Omental fat pad (tissue), 4 donors: ENCODE measurements at places on chromosomes 6 and 20. TPM values are rescaled to one million over a fixed set of nuclear protein-coding genes. Genes with fewer than 3 reads are reported as not detected.

- DNase-seq = no peak
Measured at GRCh38 chr6:98525860-98526259, 308.5 kb upstream of the POU3F2 start.

Gene OXT
- not detected for total RNA-seq

DNA sequence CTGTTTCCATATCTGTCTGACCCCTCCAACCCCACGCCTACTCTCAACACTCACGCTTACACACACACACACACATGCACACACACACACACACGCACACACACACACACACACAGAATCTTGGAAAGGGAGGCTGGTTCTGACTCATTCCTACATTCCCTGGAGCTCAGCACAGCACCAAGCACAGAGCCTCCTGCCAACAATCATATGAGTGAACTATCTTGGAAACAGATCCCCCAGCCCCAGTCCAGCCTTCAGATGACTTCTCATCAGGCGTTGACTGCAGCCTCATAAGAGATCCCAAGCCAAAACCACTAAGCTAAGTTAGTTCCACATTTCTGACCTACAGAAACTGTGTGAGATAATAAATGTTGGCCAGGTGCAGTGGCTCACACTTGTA is 14.1 kb upstream of the HCK start:
- DNase-seq = no peak

Gene HS3ST5
- total RNA-seq = not detected

Gene NTSR1
- 0.25 TPM for total RNA-seq

Gene F13A1
- 529 TPM for total RNA-seq

DNA sequence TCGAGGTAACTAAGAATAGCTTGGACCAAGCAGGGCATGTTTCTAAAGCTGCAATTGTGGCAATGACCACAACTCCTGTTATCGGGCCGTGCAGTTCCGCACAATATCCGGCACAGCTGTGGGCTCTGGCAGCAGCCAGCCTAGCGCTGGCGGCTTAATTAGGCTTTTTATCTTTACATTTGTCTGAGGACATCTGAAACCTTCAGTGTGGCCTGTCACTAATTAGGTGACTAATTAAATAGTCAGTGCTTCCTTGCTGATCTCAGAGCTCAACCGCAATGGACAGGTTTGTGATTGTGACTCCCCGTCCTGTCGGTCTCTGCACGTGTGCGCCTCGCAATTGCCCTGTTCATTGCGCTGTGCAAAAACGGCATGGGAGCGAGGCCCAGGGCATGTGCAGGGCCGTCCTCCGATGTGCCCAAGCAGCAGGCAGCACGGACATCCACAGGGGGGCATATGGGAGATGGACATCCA is 134.8 kb upstream of the INSM1 start:
- DNase-seq = no peak

- no peak for DNase-seq
Measured at GRCh38 chr6:137849181-137849980, 17.7 kb upstream of the TNFAIP3 start.

DNA sequence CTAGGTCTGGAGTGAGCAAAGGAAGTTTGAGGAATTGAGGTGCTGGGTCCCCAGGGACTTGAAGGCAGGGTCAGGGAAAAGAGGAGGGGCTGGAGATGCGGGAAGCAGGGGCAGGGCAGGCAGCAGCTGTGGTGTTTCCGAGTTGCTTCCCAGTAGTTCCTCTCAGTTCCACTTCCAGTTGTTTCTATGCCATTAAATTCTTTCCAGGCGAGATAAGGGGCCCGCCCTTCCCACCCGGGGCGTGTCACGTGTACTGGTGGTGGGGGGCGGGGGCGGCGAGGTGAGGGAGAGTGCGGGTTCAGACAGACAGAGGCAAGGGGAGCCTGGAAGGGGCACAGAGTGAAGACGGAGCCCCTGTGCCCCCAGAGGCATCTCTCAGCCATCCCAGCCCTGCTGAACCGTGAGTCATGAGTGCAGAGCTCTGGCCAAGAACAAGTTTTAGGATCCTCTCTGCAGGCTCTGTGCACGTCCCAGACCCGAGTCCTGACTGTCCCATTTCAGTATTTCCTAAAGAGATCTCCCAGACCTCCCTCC is 977 bp downstream of the TNXB start:
- no peak for DNase-seq

GRCh38 chr20:49276161-49276960 is 1.5 kb downstream of the ZNFX1 start:
- DNase-seq = no peak

- no peak for DNase-seq
Measured at GRCh38 chr6:116046737-116047136, 14.0 kb downstream of the FRK start.

- DNase-seq = no peak
Measured at GRCh38 chr20:44056010-44056698, 130.8 kb downstream of the JPH2 start.

GRCh38 chr20:46928580-46929132 is 34.0 kb downstream of the EYA2 start:
- DNase-seq = no peak

DNA sequence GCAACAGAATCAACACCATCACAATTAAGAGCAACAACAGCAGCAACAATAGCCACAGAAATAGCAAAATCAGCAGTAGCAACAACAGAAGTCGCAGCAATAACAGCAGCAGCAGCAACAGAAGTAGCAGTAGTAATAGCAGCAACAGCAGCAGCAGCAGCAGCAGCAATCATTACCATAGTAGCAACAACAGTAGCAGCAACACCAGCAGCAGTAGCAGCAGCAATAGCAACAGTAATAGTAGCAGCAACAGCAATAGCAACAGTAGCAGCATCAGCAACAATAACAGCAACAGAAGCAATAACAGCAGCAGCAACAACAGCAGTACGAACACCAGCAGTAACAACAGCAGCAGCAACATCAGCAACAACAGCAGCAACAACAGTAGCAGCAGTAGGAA is 39.8 kb downstream of the SLC22A2 start:
- no peak for DNase-seq

- DNase-seq = no peak
Measured at GRCh38 chr20:10470276-10470675, 35.2 kb downstream of the SLX4IP start.

- no peak for DNase-seq
Measured at GRCh38 chr6:148866657-148867268, 119.9 kb downstream of the UST start.

Gene PLAGL2
- 11.5 TPM for total RNA-seq

Gene GTSF1L
- not detected for total RNA-seq

Gene KCNG1
- total RNA-seq = 1.4 TPM

Gene TBX18
- 5.4 TPM for total RNA-seq

DNA sequence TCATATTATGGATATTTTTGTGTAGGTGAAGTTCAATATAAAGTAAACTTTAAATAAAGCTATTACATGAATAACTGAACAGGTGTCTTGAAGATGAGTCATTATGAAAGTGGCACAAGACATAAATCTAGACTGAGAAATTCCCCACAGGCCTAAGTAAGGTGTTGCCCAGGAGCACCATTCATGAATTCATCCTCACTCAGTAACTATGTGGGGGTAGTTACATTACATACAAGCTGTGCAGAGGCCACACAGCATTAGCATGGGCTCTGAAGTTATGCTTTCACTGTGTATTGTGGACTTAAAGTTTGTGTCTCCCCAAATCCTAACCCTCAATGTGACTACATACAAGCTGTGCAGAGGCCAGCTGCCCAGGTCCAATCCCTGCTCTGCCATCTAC is 65.9 kb downstream of the BCAS1 start:
- DNase-seq = no peak

DNA sequence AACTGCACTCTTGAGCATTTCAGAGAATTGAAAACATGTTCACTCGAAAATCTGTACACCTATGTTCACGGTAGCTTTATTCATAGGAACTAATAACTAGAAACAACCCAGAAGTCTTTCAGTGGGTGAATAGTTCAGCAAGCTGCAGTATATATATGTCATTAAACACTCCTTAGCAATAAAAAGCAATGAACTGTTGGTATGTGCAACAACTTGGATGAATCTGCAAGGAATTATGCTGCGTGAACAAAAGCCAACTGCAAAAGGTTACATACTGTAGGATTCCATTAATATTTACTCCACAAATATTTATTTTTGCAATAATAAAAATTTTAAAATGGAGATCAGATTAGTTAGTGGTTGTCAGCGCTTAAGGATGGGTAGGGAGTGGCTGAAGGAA is 22.1 kb upstream of the FKBP1A start:
- DNase-seq = no peak

- no peak for DNase-seq
Measured at GRCh38 chr20:63969838-63970713, at the start of gene ZNF512B. TSS of gene ZNF512B (minus strand) at chr20:63969930. CDS start at chr20:63967950, 1,980 bp downstream.

GRCh38 chr6:4611429-4612129 is 164.6 kb upstream of the CDYL start:
- no peak for DNase-seq

DNA sequence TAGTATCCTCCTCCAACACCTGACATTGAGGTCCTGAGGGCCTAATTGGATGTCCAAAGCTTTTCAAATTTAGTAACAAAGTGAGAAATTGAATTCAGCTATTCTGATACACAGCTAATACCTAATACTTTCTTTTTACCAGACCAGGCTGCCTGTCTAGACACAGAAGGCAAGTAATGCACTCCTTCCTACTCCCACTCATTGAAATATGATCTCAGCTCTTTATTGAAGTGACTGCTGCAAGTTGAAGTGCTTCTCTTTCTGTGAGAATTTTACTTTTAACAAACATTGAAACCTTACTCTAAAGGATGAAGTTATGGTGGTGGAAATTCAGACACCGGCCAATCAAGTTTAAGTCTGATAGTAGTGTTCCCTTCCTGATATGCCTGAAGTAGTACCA is 90.8 kb upstream of the OGFRL1 start:
- DNase-seq = no peak

DNA sequence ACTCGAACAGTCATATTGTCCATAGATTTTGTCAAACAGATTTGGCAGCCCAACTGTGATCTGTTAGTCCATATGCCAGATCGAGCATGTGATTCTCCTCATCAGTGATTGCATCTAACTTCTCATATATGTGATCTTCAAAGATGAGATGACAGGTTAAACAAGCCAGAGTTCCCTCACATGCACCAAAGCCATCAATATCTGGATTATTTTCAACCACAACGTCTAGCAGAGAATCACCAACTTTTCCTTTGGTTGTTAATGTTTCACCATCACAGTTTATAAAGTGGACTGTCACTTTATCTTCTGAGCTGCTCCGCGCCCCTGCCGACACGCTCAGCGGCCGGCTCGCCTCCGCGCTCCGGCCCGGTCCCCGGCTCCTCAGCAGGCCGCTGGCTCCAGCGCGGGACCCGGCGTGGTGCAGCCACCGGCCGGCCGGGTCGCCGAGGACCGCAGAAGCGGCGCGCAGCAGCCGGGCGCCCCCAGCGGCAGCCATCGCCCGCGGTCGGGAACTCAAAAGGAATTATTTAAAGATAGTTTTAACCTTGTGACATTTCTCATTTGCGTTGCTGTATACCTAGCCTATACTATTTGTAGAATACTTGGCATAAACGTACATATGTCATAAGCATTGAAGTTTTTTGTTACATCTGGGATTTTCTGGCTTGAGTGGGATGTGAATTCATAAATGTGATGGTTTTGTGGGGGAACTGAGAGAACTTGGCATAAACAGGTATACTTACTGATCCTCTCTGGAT is 40.1 kb upstream of the DYNLRB1 start:
- no peak for DNase-seq

Gene TRIM40
- total RNA-seq = not detected

Gene PAK5
- total RNA-seq = not detected

DNA sequence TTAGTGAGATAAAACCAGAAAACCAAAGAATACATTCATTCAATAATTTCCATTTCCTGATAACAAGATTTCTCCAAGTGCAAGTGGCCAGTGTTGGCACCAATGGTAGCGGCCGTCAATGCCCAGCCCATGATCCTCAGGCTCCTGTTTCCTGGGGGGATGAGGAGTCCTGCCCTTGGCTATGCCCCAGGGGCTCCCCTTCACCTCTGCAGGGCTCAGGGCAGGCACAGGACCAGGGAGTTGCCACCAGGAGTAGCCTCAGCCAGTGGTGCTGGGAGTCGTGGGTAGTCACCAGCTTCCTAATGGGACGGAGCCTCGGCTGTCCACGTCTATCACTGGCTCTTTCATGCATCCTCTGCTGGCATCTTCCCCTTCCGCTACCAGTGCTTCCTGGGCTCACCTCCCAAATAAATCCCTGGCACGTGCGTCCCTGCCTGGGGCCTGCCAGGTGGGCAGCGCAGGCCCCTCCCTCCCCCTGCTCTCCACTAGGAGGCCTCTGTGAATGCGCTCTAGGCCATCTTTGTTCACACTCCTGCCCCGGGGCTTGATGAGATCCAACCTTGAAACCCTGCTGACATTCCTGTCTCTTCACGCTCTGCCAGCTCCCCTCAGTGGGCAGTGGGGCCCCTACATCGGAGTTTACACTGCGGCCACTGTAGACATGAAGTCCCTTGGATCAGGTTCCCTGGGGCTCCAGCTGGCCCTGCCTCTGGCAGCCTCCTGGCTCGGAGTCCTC is 215.7 kb downstream of the SYNDIG1 start:
- DNase-seq = no peak

GRCh38 chr6:170004585-170005210 is 253.3 kb downstream of the ERMARD start:
- DNase-seq = no peak

DNA sequence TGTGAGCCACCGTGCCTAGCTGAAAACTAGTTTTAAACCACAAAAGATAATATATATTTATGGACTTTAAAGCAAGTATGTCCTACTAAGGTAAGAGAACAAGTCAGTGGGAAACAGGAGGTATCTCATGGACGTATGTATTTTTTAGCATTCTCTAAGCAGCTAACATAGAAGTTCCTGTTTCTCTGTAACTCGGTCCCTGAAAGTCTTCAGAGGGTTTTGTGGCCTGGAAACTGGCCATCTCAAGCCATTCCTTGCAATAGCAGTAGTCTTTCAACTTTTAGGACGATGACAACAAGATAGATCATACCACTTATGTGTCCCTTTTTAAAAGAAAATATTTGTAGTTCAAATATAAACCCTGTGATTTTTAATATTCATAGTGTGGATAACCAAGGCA is 95.6 kb upstream of the RALGAPA2 start:
- DNase-seq = no peak

Gene PRDM13
- not detected for total RNA-seq

Gene OPN5
- not detected for total RNA-seq

Gene MAP3K5
- total RNA-seq = 31.4 TPM

GRCh38 chr6:140269591-140270165 is 895.2 kb upstream of the CITED2 start:
- no peak for DNase-seq

DNA sequence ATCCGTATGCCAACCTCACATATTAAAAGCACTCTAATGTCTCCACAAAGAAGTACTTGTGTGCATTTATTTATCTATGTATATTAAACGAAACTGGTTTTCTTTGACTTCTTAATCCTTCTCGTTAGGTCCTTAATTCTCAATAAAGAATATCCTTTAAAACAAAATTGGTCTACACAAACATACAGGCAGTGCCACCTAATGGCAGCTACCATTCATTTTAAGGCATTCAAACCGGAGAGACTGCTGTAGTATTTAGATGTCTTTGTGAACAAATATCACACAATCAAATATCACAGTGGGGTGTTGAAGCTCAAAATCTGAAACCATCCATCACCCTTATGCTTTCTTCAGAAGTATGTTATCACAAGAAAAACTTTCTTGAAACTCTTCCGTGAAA is 96.6 kb upstream of the IRAK1BP1 start:
- DNase-seq = no peak
